IMR-90 (cell line): ENCODE measurements at places on chromosomes 5 and 9.

GRCh38 chr5:93676704-93677103 lies 64.7 kb downstream of the POU5F2 start:
- DNase-seq: no peak

DNA sequence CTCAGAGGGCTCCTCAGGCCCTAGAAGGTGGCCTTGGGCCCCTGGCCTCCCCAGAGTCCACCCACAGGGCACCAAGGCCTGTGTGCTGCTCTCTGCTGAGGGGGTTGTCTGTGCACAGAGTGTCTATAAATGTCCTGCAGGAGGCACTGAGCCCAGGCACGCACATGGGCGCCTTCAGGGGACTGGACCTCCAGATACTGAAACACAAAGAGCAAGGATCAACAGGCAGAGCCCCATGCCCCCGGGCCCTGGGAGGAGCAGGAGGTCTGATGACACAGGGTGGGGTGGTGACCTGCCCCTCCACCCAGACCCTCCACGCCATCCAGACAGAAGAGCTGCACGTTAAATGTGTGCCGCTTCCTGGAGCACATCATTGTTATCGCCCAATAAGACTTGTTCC lies 64.6 kb upstream of the SIMC1 start:
- DNase-seq: no peak

- DNase-seq: no peak
These were observed 56.4 kb upstream of the LARP1 start for GRCh38 chr5:154698763-154699162.

DNA sequence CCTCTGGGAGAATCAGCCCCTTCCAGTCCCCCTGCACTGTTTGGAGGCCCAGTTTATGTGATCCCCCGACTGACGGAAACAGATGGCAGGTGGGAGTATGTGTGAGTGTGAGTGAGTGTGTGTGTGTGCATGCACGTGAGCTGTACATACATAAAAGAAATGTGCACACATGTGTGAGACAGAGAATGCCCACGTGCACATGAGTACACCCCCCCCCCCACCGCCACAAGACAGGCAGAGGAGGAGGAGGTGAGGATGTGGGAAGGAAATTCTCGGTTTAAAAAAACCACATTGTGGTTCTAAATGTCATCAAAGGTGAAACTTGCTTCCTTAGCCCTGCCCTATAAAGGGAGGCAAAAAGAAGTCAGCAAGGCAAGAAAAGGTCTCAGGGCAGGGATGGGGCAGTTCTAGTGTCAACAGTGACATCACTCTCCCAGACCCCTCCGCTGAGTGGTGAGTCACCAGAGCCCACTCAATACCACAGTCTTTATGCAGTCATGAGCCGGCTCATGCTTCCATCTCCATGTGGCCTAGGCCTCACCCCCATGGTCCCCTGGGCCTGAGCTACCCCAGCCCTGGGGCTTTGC lies 79.2 kb upstream of the HSPA9 start:
- peak; percentile 78 for DNase-seq

DNA sequence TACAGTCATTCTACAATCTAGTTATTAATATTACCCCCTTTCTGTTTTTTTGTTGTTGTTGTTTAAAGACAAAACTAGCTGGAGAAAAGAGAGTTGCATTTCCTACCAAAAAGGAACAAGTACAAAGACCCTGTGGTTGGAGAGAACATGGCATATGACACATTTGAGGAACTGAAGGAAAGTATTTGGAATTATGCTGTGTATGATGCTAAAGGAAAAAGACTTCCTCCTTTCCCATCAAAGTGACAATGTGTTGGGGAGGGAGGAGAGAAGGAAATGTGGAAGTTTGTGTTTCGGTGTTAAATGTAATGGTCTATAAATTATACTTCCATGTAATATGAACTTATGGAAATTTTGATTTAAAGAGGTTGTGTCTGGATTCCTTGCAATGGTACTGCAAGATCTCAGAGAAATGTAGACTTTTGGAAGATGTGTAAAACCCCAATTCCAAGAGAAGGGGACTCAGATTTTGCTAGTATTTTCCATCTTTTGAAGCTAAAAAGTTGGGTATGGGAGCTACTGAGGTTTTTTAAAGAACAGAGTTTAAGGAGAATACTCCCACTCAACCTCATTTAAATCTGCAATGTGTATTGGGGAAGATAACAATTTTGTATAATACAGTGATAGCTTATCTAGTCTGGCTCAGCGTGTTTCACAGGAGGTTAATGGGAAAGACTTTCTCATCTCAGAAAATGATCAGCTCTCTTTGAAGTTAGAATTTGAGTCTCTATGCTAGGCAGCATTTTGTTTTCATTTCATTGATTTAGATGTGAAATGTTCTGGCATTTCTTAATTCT lies 15.4 kb upstream of the TNFSF8 start:
- DNase-seq: no peak
